T follicular helper cell (primary cell): ENCODE measurements at places on chromosomes 2 and 18.

GRCh38 chr2:12844511-12844910 lies 127.8 kb downstream of the TRIB2 start:
- DNase-seq = no peak

DNA sequence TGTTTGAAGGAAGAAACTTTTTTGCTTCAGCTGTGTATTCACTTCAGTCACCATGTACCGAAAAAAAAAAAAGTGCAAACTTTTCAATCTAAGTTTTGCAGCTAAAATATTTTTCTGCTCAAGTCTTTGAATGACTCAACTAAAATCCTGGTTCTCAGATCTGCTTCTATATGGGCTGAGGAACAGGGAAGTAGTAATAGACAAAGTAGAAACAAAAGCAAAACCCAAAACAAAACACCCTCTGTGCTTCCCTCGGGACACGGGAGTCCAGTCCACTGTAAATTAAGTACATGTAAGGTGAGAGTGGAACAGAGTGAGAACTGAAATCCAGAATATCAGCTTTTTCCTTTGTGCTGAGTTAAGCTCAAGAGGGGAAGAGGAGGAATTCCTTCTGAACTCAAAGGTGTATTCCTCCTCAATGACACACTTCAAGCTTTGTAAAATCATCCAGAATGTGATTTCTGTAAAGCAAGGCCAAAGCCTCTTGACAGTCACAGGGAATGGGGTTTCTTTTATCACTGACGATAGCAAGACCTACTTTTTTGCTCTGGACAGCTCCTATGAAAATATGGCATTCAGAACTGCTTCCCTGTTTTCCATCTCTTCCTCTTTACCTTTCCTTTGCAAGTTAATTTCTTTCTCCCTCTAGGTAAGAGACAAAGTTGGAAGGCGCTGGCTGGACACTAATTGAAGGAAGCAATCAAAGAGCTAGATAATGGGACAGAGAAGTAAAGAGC lies 433.5 kb upstream of the MMADHC start:
- no peak for DNase-seq

DNA sequence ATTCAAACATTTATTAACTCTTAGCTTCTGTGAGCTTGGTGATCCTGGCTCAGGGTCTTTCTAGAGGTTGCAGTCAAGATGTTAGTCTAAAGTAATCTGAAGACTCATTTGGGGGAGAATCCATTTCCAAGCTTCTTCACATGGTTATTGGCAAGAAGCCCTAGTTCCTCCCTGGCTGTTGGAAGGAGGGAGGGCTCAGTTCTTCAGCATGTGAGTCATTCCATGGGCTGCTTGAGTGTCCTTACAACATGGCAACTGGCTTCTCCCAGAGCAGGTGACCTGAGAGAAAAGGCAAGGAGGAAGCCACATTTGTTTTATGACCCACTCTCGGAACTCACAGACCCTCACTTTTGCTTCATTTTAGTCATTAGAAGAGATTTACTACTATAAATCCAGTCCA lies 10.6 kb upstream of the C2orf74 start:
- DNase-seq = no peak

- no peak for DNase-seq
These were observed 33.1 kb upstream of the DNMT3A start for GRCh38 chr2:25374827-25375226.

DNA sequence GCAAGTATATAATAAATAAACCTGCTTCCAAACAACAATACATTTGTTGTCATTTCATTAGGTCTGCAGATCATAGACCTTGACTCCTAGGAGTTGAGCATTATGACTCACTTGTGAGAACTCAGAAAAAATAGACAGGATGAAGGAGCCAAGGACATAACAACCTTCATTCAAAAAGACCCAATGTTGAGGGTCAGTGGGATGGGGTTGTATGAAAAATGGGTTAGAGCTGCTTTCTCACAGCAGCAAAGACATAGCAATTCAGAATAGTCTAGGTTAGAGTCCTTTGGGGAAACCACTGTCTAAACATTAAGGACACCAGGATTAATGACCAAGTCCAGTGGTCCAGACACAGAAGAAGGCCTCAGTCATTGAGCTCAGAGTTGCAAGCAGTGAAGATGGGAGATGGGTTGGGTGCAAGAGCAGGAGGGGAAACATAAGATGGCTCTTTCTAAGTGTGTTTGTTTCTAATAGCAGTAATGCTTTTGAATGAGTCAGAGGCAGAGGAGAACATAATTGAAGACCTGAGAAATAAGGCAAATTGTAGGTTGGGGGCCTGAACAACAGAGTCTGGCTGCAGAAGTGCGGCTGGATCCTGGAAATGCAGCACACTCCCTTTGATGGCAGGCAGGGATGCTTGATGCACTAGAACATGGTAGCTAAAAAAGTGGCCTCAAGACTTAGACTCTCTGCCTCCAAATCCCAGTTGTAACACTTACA lies 3.7 kb upstream of the SERPINB10 start:
- DNase-seq = no peak

DNA sequence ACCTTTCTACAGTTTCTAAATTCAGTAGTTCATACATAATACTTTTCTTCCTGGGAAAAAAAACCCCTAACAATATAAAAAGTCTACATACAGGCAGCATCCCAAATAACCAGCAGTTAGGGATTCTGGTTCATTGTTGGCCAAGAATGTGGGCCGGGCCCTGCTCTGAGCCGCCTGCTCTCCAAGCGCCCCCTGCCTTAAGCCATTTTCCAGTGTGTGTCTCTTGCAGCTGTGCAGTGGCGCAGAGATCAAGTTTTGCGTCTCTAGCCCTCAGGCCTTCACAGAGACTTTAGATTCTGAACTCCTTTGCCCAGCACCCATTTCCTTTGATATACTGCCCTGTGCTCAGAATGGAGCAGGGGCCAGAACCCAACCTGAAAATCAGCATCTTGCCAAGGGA lies 32.9 kb downstream of the RMC1 start:
- DNase-seq = no peak

DNA sequence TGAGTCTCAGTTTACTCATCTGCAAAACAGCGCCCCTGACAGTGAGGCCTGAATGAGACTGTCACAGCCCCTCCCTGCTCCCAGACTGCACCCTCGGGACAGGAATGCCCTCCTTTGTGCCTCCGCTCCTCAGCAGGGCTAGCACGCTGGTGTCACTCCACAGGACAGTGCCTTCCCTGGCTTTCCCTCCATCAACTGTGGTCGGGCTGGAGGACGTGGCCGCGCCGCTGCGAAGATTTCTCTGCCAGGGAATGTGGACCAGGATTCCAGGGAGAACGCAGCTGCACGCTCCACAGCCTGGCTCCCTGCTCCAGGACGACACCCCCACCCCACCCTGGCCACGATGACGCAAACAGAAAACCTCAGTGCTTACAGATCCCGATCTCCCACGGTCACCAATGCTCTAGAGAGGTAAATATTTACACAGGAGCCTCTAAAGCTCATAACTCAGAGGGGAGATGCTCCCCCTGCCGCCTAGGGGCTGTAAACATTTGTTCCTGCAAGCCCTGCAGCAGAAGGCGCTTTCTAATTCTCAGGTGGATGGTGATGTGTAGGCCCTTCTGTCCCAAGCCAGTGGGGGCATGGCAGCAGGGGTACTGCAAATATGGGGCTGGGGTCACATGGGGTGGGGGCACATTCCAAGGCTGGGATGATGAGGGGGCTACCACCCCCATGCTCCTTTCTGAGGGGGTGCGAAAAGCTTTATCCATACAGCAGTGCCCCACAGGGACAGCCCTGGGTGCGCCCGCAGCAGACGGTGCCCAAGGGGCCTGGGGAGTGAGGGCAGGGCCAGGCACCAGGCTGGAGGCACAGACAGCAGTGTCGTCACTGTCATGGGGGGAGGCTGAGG lies 12.4 kb downstream of the HS6ST1 start:
- no peak for DNase-seq

- no peak for DNase-seq
These were observed 33.9 kb downstream of the COX7A2L start for GRCh38 chr2:42327125-42327524.

- DNase-seq = no peak
These were observed 64.3 kb downstream of the CFAP221 start for GRCh38 chr2:119608553-119608952.

DNA sequence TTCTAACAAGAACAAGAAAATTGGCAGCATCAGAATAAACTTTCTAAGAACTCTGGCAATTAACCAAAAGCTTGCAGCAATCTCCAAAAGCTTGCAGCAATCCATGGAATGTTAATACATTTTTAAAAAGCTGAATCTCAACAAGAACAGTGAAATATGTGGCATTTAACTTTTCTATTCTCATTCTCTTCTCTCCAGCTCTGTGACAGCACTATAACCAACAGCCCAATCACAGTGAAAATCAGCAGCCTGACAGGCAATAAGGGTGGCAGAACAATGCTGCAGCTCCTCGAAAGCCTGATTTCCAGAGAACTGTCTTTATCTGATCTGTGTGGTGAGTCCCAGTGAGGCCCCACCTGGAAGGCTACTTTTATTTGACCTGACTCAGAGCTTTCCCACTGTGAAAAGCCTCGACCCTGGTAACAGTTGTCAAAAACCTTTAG lies 60.0 kb downstream of the TMEM131 start:
- DNase-seq = no peak

DNA sequence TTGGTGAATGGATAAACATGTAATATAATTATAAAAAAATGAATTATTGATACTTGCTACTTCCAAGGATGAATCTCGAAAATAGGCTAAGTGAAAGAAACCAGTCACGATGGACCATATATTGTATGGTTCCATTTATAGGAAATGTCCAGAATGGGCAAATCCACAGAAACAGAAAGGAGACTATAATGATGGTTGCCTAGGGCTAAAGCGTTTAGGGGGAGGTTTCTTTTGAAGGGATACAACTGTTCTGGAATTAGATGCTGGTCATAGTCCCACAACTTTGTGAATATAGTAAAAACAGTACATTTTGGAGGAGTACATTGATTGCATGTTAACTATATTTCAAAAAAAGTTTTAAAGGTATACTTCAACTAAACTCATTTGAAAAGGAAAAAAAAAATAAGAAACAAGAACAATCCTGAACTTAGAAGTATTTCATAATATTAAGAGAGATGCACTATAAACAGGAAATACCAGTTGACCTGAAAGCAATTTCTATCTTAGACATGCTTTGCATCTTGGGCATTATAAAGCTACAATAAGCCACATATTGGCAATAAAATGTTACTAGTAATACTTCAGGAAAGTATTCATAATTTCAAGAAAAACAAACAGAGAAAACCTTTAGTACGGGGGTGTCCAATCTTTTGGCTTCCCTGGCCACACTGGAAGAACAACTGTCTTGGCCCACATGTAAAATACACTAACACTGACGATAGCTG lies 130.0 kb downstream of the C2orf74 start:
- no peak for DNase-seq

DNA sequence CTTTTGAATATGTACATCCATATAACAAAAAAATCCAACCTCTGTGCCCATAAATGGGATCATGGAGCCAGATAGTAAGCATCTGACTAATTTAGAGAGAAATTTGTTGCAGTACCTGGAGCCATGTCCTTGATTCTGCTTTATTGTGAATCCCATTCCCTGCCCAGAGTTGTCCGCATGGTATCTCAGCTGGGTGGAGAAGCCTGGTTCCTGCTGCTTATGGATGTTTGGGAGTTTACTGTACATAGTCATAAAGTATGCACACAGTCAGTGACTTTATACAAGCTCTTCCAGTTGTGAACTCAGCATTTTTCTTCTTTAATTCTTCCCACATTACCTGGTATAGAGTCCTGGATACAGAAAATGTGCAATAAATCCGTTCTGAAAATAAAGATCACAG lies 346.0 kb downstream of the FIGN start:
- DNase-seq = no peak

GRCh38 chr2:47525167-47525566 lies 122.2 kb downstream of the MSH2 start:
- DNase-seq = no peak

DNA sequence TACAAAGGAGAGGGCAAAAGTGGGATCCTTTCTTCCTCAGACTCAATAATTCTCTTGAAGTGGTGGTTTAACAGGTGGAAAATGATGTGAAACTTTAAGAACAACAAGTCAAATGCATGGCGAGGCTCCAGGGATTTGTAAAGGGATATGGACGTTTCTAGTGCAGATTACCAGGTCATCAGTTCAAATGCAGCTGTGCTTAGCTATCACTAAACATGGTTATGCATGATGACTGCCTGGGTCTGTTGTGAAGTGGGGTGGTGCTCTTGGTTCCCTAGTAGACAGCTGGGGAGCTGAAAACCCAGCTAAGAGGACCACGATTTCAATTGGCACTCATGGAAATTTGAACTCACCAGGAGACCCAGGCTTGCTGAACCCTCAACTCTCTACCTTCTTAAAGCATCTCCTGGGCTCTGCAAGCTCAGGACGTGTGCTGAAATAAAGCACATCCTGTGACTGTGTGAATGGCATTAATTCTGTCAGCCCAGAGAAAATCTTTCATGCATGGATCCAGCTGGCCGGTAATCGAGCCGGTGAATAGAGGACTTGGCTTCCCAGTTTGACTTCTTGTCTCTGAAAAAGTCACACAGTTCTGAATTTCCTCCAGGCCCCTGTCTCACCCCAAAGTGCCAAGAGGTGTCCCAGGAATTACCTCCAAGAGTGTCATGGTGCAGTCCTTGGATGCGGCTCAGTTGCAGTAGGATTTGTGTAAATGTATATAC lies 146.1 kb downstream of the MTX2 start:
- DNase-seq = no peak

DNA sequence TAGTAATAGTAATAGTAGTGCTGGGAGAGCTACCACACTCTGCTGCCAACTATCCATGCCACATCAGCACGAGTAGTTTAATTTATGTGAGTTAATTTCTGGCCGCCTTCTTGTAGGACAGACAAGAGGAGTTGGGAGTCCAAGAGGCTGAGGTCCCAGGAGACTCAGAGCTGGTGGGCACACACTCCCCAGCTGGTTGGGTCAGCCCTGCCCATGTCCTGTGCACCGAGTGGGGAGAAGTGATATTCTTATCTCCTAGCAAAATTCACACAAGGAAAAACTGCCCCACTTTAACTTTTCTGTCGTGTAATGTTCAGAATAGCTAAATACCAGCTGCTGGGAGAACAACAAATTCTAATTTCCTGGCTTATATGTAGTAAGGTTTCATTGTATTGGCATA lies 15.2 kb upstream of the MAP4K4 start:
- no peak for DNase-seq

- no peak for DNase-seq
These were observed at the start of gene TMEM163 for GRCh38 chr2:134718817-134719814. TMEM163 (minus strand) TSS chr2:134719000.

GRCh38 chr2:240300261-240300821 lies 135.1 kb upstream of the GPC1 start:
- no peak for DNase-seq

GRCh38 chr2:168717790-168718502 lies 84.5 kb upstream of the NOSTRIN start:
- DNase-seq = no peak

GRCh38 chr18:45834306-45834705 lies 8.8 kb downstream of the SIGLEC15 start:
- DNase-seq = no peak

- DNase-seq = no peak
These were observed 313.7 kb downstream of the CYP26B1 start for GRCh38 chr2:71833855-71834560.

GRCh38 chr2:20423847-20424246 lies 23.0 kb upstream of the RHOB start:
- DNase-seq = no peak

DNA sequence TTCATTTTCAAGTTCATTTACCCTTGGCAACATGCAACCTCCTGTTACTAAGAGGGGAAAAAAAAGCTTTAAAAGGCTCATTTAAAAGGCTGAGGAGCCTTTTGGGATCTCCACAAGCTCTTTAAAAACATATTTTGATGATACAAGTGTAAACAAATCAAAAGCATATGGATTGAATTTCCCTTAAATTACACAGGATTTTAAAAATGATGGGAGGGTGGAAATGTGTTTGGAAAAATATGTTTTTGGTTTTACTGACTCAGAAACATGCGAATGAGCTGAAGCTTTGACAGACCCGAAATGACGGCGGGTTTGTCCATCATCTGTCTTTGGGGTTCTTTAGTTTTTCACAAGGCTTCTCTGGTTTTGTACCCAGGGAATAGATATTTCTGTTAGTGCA lies 180.6 kb upstream of the CCDC68 start:
- DNase-seq = no peak
